ENCODE measurements at places on chromosomes 6 and 20.

DNA sequence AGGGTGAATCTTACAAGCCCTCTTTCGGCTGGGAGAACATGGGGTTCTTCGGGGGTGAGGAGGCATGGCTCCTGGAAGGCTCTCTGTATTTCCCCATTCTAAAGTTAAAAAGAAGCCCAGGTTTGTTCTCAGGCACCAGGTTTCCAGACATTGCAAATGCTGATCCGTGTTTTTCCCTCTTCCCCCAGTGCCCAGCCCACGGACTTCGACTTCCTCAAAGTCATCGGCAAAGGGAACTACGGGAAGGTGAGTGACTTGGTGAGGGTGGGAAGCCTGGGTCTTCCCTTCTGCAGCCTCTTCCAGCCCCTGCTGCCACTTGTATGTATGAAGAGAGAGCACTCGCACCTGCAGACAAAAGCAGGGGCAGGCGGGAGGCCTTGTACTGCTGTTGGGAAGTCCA is 8.7 kb downstream of the SGK2 start:
- no peak for DNase-seq

DNA sequence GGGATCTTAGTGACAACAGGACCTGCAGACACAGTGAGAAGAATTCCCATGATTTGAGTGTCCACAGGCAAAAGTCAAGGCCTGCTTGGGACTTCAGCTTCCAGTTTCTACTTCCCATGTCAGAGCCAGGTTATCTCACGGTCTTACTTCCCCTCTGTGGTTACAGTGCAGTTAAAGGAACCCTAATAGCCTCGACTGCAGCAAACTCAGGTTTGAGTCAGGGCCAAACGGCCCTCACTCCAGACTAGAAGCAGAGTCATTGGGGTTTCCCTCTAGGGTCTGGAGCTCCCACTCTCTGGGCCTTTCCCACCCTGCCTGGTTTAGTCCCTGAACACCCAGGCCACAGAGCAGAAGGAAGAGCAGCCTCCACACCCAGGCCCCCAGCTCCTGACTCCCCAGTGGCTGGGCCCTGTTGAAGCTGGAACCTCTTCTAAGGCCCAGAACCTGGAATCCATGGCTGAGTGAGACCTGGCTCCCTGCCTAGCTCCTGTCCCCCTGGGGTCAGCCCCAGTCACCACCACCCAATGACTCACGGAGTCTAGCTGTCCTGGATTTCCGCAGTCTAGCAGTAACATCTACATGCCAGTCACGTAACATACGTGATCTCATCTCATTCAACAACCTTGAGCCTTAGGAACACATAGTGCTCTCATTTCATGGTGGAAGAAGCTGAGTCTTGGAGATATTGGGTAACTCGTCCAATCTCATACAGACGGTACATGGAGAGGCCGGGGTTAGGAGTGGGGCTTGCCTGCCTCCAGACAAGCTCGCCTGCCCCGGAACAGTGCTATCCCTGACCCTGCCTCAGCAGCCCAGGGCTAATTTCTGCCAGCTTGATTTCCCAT is 9.2 kb upstream of the GHRH start:
- no peak for DNase-seq

- no peak for DNase-seq
Measured at GRCh38 chr6:87483929-87484328, 11.2 kb downstream of the SLC35A1 start.

DNA sequence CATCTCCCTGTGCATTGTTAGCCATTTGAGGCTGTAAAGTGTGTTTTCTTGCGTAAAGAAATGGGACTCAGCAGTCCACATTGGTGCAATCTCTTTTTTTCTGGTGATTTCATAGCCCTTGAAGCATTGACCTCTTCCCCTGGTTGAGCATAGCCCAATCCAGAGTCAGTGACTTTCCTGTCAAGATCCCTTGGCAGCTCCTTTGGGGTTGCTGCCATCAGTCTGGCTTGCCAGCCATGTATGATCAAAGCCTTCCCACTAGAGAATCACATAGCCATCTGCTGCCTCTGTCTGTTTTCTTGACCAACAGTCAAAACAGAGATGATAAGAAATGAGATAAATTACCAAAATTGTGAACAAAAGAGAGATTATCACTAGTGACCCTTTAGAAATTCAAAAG is 19.6 kb downstream of the HLA-A start:
- no peak for DNase-seq

DNA sequence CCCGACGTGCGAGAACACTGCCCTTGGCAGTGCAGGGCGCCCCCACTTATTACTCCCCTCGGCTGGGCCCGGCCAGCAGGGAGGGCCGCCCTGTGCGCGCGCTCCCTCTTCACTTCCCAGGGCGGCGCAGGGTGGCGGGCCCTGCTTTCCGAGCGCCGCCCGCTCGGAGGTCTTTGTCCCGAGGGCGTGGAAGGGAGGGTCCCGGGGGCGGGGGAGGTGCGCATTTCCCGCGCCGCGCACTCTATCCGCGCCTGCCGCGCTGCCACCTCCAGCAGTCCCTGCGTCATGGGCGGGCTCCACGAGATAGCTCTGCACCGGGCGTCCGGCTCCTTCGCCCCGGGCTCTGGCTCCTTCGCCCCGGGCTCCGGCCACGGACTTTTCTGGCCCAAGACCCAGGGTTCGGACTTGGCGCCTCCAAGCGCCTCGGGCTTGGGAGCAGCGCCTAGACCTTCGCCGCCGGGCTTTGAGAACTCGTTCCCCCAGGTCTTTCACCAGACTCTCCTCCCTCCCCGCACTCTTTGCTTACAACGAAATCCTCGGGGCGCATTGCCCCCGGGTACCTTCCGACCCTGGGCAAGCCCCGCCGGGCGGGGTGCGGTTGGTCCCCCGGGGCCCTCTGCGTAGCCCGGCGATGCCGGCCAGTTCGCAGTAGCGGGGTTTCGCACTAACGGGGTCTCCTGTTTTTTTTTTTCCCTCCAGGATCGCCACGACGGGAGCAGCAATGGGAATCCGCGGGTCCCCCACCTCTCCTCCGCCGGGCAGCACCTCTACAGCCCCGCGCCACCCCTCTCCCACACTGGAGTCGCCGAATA is 1.6 kb downstream of the TFAP2C start:
- DNase-seq, result peak; percentile 87

DNA sequence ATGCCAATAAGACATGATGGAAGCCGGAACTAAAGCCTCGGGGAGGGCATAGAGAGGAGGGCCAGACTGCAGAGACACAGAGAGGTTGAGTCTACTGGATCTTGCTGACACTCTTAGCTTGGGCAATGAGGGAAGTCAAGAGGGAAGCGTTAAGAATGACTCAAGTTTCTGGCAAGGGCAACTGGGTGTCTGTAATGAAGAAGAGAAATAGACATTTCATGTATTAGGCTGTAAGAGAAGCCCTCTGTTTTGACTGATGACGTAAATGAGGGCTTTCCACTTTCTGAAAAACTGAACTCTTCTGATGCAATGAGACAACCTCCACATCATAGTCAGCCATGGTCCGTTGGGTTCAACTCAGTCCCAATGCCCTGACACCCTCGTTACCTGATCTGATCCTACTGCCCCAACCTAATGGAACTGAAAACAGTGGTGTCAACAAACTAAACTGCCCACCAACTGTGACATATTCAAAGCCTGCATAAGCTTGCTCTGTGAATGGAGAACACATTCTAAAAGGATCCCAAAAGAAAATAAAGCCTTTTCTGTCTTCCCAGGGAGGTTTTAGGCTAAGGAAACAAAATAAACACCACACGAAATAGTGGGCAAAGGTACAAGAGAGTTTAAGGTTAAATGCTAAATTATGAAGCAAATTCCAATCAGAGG is 45.8 kb upstream of the PNRC1 start:
- DNase-seq, result no peak

GRCh38 chr6:62037445-62037844 is 248.6 kb downstream of the KHDRBS2 start:
- DNase-seq, result no peak

DNA sequence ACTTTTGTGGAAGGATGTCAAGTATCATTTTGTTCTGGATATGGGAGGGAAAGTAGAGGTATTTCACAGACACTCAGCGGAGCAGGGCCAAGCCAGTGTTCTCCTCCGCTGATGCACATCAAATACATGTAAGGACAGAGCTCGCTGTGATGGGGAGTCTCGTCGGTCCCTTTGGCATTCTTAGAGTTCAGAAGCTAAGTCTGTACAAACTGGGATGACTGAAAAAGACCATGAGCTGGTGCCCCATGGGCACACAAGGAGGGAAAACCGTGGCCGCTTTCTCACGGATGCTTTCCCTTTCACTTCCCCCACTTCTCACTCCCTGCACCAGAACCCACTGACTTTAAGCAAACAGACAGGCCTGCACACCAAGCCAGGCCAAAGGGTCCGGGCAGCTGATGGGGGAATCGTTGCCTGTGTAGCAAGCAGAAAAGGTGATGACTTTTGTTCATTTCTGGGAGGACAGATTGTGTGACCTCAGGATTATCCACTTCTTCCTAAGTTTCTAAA is 27.7 kb upstream of the MPC1 start:
- DNase-seq, result no peak

- no peak for DNase-seq
Measured at GRCh38 chr6:14559746-14560536, 442.4 kb downstream of the CD83 start.

DNA sequence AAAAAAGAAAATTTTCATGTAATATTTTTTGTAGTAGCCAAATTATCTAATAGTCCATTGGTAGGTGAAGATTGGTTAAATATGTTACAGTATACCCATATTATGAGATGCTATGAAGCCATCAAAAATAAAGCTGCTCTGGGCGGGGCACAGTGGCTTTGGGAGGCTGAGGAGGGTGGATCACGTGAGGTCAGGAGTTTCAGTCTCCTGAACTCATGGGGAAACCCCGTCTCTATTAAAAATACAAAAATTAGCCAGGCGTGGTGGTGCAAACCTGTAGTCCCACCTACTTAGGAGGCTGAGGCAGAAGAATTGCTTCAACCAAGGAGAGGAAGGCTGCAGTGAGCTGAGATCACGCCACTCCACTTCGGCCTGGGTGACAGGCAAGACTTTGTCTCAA is 360.5 kb downstream of the KIF16B start:
- DNase-seq, result no peak

DNA sequence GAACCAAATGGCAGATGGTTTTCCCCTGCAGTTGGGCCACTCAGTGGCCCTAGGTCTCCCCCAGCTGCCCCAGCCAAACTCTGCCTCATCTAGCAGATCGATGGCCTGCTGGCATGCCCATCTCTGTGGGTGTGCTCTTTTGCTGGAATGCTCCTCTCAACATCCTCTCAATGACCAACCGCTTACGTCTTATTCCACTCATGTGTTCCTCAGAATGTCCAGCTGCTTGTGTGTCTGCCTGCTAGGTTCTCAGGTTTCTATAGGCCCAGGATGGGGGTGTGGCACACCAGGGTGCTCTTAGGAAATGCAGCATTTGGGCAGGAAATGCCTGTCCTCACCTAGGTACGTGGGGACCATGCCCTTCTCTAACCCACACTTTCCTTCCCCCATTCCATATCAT is 509.9 kb upstream of the SYNCRIP start:
- no peak for DNase-seq

GRCh38 chr6:15316754-15317153 is 70.9 kb downstream of the JARID2 start:
- DNase-seq, result no peak

DNA sequence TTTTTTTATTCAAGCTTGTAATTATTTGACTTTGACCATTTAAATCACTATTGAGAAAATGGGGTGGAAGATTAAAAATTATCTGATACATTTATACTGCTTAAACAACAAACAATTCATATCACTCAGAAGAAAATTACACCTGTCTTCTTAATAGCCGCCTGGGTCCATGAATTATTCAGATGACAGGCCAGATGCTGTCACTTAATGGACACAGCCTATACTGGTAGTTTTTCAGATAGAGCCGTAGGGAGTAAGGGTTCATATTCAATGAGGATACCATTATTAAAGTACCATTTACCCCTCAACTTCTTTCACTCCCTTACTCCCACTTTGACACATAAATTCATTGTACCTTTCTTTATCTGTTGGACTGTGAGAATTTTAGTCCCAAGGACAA is 1193.4 kb upstream of the MAP3K7 start:
- DNase-seq, result no peak

DNA sequence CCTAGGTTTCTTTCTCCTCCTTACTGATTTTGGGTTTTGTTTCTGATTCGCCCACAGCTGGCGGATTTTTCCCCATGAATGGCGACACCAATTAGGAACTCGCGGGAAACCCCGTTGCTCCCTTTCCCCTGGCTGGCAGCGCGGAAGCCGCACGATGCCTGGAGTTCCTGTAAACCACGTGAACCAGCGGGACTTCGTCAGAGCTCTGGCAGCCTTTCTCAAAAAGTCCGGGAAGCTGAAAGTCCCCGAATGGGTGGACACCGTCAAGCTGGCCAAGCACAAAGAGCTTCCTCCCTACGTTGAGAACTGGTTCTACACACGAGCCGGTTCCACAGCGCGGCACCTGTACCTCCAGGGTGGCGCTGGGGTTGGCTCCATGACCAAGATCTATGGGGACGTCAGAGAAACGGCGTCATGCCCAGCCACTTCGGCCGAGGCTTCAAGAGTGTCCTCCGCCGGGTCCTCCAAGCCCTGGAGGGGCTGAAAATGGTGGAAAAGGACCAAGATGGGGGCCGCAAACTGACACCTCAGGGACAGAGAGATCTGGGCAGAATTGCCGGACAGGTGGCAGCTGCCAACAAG is 3.2 kb upstream of the SEC23B start:
- no peak for DNase-seq

- peak; percentile 75 for DNase-seq
Measured at GRCh38 chr20:36312724-36313441, 6.7 kb downstream of the DLGAP4 start.

DNA sequence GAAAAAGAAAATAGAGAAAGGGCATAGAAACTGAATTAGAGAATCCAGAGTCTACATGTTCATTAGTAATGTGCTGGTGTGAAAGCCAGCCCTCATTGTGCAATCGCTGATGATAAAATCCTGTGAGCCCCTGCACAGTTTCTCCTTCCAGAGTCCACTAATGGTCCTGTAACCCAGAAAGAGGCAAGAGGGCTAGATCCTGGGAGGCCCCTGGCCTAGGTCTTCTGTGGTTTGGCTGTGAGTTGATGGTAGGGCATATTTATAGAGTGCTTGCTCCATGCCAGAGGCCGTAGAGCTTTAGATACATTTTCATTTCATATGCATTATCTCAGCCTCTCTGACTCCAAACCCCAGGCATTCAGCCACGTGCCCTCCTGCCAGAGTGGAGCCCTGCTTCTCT is 94.9 kb upstream of the MTHFD1L start:
- DNase-seq, result no peak

DNA sequence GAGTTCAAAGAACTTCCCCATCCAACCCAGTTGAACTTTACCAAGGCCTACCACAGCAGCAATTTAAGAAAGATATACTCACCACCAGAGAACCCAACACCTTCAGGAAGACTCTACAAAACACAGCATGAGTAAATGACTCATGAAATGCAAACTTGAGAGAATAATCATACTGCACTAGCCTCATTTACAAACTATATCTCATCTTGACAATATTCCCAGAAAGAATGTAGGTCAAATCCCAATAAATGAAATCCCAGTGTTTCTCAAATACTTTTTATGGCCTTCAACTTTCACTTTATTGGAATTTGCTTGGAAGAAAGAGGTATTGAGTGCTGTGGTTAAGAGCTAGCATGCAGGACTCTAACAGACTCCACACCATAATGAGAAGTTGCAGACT is 60.0 kb downstream of the FYN start:
- no peak for DNase-seq

- no peak for DNase-seq
Measured at GRCh38 chr6:95815389-95816056, 200.3 kb upstream of the FUT9 start.

GRCh38 chr6:116386581-116387299 is 16.0 kb downstream of the DSE start:
- DNase-seq, result no peak
